Neural progenitor cell (in vitro differentiated cells): ENCODE measurements at places on chromosomes 4 and X.

GRCh38 chr4:11543706-11544105 lies 115.0 kb upstream of the HS3ST1 start:
- H3K4me1 ChIP-seq: no peaks in the 10 kb centered on the region
- no peak overlapping the region for H3K4me3 ChIP-seq
- H3K27me3 ChIP-seq: no peaks in the 10 kb centered on the region
- H3K27ac ChIP-seq: no peak overlapping the region

DNA sequence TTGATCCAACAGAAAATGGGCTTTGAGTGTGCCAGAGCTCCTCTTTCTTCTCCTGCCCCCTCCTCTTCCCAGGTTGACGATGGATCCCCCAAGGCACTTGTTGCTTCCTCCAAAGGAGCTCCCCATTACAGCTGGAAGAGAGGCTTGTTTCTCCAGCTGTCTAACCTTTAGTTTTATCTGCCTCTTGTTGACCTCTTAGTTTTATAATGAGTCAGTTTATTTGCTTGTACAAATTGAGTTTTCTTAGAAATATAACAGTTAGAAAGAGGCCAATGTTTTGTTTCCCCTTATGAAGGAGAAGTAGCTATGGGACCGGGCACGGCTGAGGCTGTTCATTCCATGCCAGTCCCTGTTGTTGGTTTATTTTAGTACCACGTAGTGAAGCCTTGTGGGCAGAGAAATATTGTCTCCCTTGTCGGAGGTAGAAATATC lies 158.2 kb downstream of the SPRY1 start:
- H3K4me1 ChIP-seq: peaks cover 29% of the 10 kb centered on the region
- no peak overlapping the region for H3K4me3 ChIP-seq
- H3K27me3 ChIP-seq: no peaks in the 10 kb centered on the region
- no peak overlapping the region for H3K27ac ChIP-seq
- H3K36me3 ChIP-seq: no peaks in the 10 kb centered on the region

GRCh38 chrX:13022926-13023325 lies 21.5 kb downstream of the FAM9C start:
- no peak for DNase-seq
- no peaks in the 10 kb centered on the region for H3K4me1 ChIP-seq
- no peaks in the 10 kb centered on the region for H3K36me3 ChIP-seq
- H3K4me3 ChIP-seq: no peak overlapping the region
- H3K27ac ChIP-seq: no peak overlapping the region

DNA sequence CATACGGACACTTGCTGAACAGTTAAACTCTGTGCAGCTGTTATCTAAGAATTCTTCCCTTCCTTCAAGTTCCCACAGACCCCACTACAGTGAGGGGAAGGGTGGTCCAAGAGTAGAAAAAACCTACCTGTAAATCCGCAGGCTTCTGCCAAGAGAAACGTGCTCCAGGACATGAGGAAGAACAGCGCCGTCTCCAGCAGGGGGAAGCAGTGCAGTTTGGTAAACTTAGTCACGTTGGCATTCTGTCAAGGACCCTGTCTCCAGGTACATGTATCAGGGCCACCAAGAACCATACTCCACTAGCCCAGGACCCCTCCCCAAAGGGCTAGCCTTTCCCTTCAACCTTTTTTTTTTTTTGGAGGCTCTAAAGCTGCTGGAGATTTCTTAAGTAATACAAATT lies 79.9 kb downstream of the CHST7 start:
- H3K27ac ChIP-seq: no peak overlapping the region
- peak; percentile 31 for DNase-seq
- H3K36me3 ChIP-seq: no peaks in the 10 kb centered on the region
- H3K4me1 ChIP-seq: peaks cover 19% of the 10 kb centered on the region

GRCh38 chrX:39397561-39398199 lies 596.4 kb downstream of the MID1IP1 start:
- H3K27me3 ChIP-seq: no peaks in the 10 kb centered on the region
- DNase-seq: peak; percentile 58
- H3K4me3 ChIP-seq: no peak overlapping the region
- H3K27ac ChIP-seq: no peak overlapping the region
- H3K4me1 ChIP-seq: no peaks in the 10 kb centered on the region
- H3K36me3 ChIP-seq: no peaks in the 10 kb centered on the region

DNA sequence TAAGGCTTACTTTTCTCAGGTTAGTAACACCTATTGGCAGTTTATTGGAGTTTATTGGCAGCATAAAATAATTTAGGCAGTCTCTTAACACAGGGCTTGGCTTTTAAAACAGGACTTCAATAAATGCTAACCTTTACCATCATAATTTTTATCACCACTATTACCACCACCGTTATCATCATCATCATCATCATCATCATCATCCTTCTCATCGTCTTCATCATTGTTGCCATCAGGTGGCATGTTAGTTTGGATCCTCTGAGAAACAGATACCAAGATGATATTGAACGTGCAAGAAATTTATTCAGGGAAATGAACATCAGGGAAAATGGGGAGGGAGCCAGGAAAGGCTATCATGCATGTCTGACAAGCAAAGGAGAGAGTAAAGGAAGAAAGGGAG lies 16.2 kb downstream of the GBA3 start:
- H3K36me3 ChIP-seq: no peaks in the 10 kb centered on the region
- no peak for DNase-seq
- H3K4me1 ChIP-seq: no peaks in the 10 kb centered on the region

- no peaks in the 10 kb centered on the region for H3K27me3 ChIP-seq
- H3K4me3 ChIP-seq: no peak overlapping the region
- no peaks in the 10 kb centered on the region for H3K36me3 ChIP-seq
Observed at GRCh38 chr4:170248029-170248428, 158.3 kb upstream of the AADAT start.

DNA sequence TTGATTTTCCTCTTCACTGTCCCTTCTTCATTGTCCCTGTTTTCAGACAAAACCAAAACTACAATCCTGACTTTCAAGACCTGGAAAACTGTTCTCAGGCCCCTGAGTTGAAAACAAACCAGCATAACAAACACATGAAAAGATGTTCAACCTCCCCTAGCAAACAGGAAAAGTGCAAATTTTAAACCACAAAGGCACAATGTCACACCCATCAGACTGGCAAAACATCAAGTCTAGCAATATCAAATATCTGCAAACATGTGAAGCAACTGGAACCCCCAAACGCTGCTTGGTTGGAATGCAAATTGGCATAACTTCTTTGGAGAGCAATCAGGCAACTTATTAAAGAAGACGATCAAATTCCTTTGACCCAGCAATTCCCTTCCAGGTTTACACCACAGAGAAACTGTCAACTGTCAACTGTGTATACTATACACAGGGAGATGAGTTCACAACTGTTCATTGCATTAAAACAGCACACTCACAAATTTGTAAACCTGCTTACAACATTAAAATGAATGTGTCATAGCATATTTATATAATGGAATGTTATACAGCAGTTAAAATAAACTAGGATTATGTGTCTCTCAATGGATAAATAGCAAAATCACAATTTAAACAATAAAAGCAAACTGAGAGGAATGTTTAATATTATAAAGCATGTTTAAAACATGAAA lies 7.0 kb downstream of the USP46 start:
- H3K4me3 ChIP-seq: no peak overlapping the region
- H3K36me3 ChIP-seq: no peaks in the 10 kb centered on the region
- H3K27me3 ChIP-seq: no peaks in the 10 kb centered on the region
- no peak for DNase-seq

GRCh38 chr4:7021355-7021754 lies 21.8 kb upstream of the TADA2B start:
- H3K4me1 ChIP-seq: peaks cover 8% of the 10 kb centered on the region
- H3K36me3 ChIP-seq: no peaks in the 10 kb centered on the region
- no peaks in the 10 kb centered on the region for H3K27me3 ChIP-seq

- peaks cover 35% of the 10 kb centered on the region for H3K4me1 ChIP-seq
- no peak overlapping the region for H3K4me3 ChIP-seq
- peak overlapping the region; percentile 93 for H3K27ac ChIP-seq
- no peaks in the 10 kb centered on the region for H3K27me3 ChIP-seq
- DNase-seq: peak; percentile 65
Observed at GRCh38 chrX:136689436-136689835, 41.5 kb downstream of the CD40LG start.

GRCh38 chr4:75254745-75255144 lies 259.5 kb downstream of the RCHY1 start:
- no peak overlapping the region for H3K27ac ChIP-seq
- DNase-seq: no peak
- H3K27me3 ChIP-seq: no peaks in the 10 kb centered on the region
- H3K4me1 ChIP-seq: no peaks in the 10 kb centered on the region
- no peaks in the 10 kb centered on the region for H3K36me3 ChIP-seq

DNA sequence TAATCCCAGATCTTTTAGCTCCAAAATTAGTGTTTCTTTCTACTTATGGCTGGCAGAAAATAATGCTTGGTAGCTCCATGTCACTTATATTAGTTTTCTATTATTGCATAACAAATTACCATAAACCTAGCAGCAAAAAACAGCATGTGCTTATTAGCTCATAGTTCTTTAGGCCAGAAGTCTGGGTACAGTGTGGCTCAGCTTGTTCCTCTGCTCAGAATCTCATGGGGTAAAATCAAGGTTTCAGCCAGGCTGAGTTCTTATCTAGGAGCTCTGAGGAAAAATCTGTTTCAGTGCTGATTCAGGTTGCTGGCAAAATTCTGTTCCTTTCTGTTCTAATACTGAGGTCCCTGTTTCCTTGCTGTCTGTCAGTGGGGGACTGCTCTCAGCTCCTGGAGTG lies 101.1 kb downstream of the CT47B1 start:
- H3K4me3 ChIP-seq: no peak overlapping the region
- no peak for DNase-seq
- no peaks in the 10 kb centered on the region for H3K4me1 ChIP-seq

GRCh38 chrX:17994429-17994828 lies 133.3 kb upstream of the RAI2 start:
- H3K4me1 ChIP-seq: no peaks in the 10 kb centered on the region
- DNase-seq: no peak
- no peak overlapping the region for H3K27ac ChIP-seq
- no peak overlapping the region for H3K4me3 ChIP-seq
- H3K27me3 ChIP-seq: no peaks in the 10 kb centered on the region

GRCh38 chr4:132245319-132245718 lies 903.8 kb upstream of the PCDH10 start:
- H3K27ac ChIP-seq: no peak overlapping the region
- no peak for DNase-seq
- no peaks in the 10 kb centered on the region for H3K27me3 ChIP-seq
- H3K36me3 ChIP-seq: no peaks in the 10 kb centered on the region
- H3K4me3 ChIP-seq: no peak overlapping the region

GRCh38 chr4:145587088-145587754 lies 32.0 kb upstream of the MMAA start:
- H3K36me3 ChIP-seq: no peaks in the 10 kb centered on the region
- H3K4me3 ChIP-seq: no peak overlapping the region
- no peaks in the 10 kb centered on the region for H3K27me3 ChIP-seq

DNA sequence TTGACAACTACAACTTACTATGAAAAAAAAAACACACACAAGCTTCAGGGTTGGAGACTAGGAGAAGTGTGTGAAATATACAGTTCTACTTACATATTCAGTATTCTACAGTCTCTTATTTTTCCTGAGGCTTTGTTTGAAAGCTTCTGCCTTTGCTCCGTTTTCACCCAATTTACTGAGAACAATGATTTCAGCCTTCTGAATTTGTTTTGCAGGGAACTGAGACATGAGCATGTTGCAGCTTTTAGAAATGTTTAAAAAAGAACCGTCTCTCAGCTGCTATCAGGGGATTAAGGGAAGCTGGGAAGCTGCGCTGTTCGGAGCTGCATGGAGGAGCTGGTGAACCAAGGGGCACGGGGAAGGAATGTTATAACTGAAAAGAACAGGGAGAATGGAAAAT lies 85.7 kb downstream of the QDPR start:
- H3K27me3 ChIP-seq: no peaks in the 10 kb centered on the region
- peak; percentile 41 for DNase-seq
- no peak overlapping the region for H3K4me3 ChIP-seq
- H3K36me3 ChIP-seq: no peaks in the 10 kb centered on the region
- no peak overlapping the region for H3K27ac ChIP-seq

- H3K36me3 ChIP-seq: no peaks in the 10 kb centered on the region
- H3K4me1 ChIP-seq: no peaks in the 10 kb centered on the region
- no peak for DNase-seq
- no peak overlapping the region for H3K4me3 ChIP-seq
Observed at GRCh38 chr4:173125216-173125812, 43.3 kb upstream of the GALNT7 start.

DNA sequence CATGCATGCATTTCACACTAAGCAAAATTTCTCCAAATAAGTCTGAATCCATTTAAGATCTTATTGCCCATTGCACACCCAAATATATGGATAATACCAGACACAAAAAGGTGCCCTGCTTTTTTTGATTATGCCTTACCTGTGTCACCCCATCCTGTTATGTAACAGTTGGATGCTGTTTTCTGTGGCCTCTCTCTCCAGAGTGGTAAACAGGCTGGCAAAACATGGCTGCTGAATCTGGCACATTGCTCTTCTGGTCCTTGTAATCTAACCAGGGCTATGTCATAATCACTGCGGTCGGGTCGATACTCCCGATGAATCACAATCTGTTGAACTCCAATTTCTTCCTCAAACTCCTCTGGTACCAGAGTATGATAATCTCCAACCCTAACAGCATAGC lies 70.1 kb downstream of the PRSS12 start:
- H3K27me3 ChIP-seq: no peaks in the 10 kb centered on the region
- no peaks in the 10 kb centered on the region for H3K36me3 ChIP-seq
- no peak overlapping the region for H3K4me3 ChIP-seq
- peaks cover 17% of the 10 kb centered on the region for H3K4me1 ChIP-seq

DNA sequence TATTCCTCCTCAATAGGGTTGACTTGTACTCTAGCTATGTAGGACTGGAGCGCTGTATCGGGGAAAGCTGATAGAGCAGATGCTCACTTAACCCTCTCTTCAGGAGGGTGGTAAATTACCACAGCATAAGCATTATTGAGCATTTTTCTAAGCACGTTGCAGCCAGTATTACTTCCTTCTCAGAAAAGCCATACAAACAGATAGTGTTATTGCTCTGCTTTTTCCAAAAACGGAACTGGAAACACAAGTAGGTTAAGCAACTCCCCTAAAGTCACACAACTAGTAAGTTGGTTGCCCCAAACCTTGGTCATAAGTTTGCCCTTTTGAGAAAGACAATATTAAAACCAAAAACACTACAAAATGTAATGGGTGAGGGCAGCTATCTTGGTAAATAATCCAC lies 73.9 kb downstream of the REELD1 start:
- H3K27me3 ChIP-seq: no peaks in the 10 kb centered on the region
- no peak overlapping the region for H3K4me3 ChIP-seq
- no peak overlapping the region for H3K27ac ChIP-seq
- H3K4me1 ChIP-seq: no peaks in the 10 kb centered on the region
- no peak for DNase-seq

DNA sequence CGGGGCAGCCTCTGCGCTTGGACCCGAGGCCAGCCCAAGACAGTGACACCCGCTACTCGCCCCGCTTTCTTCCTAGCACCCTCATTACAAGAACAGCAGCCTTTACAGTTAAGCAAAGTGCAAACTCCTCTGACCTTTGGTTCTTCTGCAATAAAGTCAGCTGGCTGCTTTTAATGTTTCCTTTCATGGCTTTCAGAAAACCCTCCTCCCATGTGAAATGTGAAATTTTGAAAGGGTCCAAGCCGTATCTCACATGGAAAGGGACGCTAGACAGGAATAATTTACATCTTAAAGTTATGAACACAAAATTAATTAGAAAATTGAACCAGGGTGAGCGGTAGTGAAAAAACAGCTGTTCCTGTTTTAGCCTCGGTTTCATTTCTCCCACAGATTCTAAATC lies 520.1 kb upstream of the FRG1 start:
- DNase-seq: no peak
- H3K4me1 ChIP-seq: no peaks in the 10 kb centered on the region
- H3K36me3 ChIP-seq: no peaks in the 10 kb centered on the region
